ENCODE measurements at places on chromosomes 2 and 18.

GRCh38 chr2:165601928-165602521 is 132.5 kb downstream of the CSRNP3 start:
- no peak for DNase-seq

DNA sequence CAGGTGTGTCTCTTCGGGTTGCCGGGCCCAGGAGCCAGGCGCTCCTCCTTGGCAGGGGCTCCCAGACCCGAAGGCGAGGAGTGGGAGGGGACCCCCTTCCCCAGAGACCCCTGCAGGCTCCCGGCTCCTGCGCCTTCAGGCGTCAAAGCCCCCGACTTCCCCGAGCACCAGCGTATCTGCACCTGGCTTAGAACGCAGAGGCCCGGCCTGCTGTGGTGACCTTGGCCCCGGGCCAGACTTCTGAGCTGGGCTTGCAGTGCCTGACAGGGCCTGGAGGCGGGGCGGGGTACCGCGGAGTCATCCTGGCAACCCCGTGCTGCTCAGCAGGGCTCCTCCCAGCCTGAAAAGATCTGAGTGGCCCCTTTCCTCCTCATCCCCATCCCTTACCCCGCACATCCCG is 27.0 kb downstream of the SKA1 start:
- DNase-seq, result peak; percentile 18

GRCh38 chr2:224142397-224143312 is 103.6 kb upstream of the SERPINE2 start:
- DNase-seq, result peak; percentile 65

- no peak for DNase-seq
These were observed 293.5 kb downstream of the RNF144A start for GRCh38 chr2:7210712-7211111.

DNA sequence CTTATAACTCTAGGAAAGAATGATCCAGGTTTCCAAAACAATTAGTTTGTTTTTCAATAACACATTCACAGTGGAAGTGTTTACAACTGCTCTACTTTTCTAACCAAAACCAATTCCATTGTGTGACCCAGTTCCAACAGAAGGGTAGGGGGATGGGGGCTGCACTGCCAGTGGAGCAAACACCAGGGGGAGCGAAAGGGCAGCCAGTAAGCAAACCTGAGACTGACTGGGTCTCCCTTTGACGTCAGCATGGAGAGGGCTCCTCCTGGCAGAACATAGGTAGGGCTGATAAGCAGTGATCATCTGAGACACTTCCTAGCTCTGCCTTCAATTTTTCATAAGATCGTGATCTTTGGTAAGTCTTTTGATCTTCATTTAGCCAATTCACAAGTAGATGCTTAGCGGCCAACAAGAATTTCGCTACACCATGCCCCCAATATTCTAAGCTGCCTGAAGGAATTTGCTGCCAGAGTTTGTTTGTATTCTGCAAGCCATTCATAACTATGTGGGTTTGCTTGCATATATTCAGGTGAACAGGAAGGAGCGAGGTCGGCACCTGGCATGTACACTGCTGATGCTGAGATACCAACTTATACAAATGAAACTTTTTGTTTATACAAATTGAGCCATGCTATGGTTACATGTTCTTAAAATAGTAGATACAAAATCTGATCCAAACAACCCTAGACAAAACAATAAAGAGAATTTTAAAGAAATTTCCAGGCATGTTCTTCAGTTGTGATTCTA is 45.9 kb downstream of the ST6GAL2 start:
- peak; percentile 9 for DNase-seq

- DNase-seq, result no peak
These were observed 26.1 kb upstream of the SYT4 start for GRCh38 chr18:43303376-43303775.

GRCh38 chr2:25982273-25982967 is at the start of gene KIF3C:
TSS of gene KIF3C (minus strand) at chr2:25982497. CDS start at chr2:25981917, 580 bp downstream.
- DNase-seq, result peak; percentile 66

GRCh38 chr2:4168834-4169233 is 465.5 kb downstream of the DCDC2C start:
- DNase-seq, result no peak
